GM04504 (cell line): ENCODE measurements at places on chromosomes 11 and 22.
A peak's percentile ranks its signal among the peaks of the same experiment; 100 is the strongest.

DNA sequence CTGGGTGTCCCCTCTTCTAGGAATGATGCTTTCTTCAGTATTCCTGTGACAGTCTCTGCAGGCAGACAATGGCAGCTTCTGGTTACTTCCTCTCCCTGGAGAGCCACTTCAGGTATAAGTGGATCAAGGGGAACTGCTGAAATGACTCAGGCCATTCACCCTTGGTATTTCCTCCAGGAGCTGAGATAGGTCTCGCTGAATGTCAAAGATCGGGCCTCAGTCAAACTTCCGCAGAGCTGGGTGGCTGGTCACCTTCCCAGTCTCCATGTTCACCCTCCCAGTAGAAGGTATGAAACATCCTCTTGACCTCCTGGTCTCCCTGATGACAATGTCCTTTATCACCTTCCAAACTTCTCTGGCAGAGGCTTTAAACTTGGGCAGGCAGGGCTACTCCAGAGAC is 1.8 kb upstream of the ANKK1 start:
- DNase-seq, result no peak

GRCh38 chr11:100902454-100903141 is 215.5 kb downstream of the ARHGAP42 start:
- no peak for DNase-seq

DNA sequence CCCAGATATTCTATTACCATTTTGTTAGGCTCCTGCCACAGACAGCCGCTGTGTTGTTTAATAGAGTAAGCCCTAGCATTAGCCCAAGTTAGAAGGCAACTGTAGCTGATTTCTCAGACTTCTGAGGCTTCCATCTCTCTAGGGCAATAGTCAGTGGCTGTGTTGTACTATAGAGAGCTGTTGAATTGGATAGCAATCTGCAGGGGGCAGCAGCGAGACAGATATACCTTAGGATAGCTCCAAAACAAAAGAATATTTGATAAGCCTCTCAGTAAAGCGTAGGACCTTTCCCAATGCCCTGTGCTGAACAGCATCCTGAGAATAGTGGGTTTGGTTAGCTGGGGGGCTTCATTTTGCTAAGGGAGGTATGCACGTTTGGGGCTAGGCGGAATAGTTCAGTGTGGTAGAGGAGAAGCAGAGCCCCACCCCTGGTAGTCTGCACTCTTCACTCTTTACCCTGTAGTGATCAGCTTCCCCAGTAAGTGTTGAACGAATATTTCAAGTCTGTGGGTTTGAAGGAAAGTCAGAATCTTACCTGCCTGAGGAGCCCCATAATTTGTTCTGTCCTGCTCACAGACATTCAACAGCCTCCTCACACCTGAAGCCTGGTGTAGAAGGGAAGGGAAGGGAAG is 515.1 kb downstream of the INSC start:
- no peak for DNase-seq

- DNase-seq, result no peak
These were observed 1502.7 kb downstream of the TBC1D22A start for GRCh38 chr22:48265000-48265625.

DNA sequence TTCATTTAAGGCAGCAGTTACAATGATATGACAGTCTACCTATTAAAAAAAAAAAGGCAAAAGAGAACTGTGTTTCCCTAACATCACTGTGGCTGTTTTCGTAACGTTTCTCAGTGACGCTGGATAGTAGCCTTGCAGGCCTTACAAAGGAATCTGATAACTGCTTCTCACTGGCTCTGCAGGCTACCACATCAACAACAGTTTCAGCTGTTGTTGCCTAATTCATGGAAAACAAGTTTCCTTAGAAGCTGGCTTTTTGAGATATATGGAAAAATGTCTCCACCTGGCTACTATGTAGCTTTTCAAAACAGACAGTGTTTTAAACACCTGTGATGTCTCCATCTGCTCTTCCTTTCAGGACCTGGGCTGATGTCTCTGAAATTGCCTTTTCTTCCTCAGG is 3.8 kb downstream of the OR51V1 start:
- DNase-seq, result no peak

DNA sequence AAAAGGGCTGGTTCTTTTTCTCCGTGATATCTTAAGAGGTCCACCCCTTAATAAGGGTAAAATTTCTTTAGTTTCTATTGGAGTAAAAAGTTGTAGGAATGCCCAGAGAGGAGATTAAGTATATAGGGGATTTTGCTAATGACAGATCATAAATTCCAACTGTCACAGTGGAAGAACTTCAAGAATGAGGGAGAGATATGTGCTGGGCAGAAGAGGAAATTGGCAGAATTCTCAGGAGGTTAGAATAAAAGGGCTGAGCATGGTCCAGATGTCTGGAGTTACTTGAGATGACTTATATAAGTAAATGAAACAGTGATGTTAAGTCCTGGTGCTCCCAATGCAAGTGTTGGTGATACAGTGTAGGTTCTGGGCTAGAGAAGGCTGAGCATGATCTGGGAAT is 417.6 kb upstream of the ARHGAP42 start:
- DNase-seq, result no peak

DNA sequence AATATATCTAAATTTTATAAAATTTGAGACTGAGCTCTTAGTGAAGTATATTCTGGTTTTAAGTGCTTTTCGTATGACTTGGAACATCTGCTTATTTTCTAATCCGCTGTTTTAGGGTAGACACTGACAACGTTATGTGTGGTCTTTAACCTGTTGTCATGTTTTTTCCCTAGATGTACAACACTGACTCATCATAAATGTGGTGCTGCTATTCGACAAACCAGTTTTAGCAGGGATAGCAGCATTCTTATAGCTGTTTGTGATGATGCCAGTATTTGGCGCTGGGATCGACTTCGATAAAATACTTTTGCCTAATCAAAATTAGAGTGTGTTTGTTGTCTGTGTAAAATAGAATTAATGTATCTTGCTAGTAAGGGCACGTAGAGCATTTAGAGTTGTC is 23.8 kb upstream of the HIKESHI start:
- DNase-seq, result no peak

DNA sequence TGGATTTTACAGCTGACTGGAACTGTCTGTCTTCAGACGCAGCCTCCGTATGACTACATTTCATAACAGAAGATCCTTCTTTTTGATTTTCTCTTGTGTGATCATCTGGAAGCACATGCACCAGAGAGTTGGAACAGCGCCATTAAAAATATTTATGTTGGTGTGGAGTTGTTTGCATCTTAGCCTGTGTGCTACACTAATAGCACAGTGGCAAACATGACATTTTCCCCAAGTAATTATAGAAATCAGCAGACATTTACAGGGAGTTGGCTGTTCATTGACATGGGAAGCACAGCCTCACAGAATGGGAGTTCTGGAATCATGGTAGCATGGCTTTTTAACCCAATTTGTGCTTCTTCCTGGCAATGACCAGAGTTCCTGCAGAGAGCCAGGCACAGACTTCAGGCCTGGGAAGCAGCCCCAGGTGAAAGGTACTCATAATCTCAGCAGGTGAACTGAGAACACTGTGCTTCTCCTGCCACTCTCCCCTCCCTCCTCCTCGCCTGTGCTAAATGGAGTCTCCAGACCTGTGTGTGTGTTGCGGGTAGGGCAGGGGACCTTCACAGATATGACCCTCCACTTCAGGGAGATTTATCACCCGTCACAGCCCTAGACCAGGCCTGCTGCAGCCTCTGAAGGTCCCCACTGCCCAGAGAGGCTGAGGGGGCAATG is 82.8 kb upstream of the PLET1 start:
- DNase-seq, result no peak

DNA sequence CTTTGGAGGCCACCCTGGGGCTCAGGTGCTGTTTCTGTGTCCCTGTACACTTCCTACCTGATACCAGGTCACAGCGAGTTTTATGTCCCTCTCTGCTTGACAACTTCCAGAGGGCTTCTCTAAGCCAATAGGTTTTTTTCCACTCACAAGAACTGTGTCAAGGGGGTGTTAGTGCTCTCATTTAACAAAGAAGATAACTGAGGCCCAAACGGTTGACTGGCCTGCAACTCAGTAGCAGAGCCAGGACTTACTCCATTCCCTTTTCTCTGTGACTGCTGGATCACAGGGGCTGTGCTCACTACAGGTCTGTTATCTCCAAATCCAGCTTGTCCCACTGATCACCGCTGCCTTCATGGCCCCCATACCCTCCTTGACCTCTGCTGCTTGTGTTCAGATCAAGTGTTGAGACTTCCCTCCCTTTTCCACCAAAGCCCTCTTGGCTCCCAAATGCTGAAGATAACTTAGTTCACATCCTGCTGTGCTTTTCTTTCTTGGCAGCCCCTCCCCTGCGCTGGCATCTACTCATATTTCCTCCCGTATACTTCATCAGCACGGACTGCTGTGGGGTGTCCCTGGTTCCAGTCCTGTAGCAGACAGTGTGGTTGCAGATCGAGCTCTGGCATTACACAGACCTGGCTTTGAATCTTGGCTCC is 41.3 kb downstream of the POU2F3 start:
- no peak for DNase-seq

DNA sequence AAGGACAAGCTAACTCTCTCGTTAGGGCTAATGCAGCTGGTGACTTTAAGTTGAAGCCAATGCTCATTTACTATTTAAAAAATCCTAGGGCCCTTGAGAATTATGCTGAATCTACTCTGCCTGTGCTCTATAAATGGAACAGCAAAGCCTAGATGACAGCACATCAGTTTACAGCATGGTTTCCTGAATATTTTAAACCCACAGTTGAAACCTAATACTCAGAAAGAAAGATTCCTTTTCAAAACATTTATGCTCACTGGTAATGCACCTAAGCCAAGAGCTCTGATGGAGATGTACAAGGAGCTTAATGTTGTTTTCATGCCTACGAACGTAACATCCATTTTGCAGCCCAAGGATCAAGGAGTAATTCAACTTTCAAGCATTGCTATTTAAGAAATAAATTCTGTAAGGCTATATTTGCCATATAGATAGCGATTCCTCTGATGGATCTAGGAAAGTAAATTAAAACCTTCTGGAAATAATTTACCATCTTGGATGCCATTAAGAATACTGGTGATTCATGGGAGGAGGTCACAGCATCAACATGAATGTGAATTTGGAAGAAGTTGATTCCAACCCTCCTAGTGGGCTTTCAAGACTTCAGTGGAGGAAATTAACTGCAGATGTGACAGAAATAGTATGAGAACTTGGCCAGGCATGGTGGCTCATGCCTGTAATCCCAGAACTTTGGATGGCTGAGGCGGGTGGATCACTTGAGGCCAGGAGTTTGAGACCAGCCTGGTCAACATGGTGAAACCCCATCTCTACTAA is 14.5 kb downstream of the XNDC1N start:
- peak; percentile 50 for DNase-seq

DNA sequence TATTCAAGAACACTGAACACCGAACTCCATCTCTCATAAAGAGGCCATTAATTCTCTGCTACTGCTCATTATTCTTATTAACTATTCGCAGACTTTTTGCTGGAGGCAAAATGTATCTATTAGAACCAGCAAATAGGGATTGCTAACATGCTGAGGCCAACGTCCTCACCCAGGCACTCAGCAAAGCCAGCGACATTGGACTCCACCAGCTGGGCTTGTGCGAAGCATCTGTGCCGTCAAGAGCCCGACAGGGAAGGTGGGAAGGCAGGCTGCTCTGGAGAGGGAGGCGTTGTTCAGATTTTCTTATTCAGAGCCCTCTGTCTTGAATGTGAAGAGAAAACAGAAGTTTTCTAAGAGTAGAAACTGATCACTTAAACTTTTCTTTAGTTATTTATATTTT is 615.6 kb upstream of the KIRREL3 start:
- no peak for DNase-seq

GRCh38 chr11:27395556-27396258 is 32.7 kb upstream of the CCDC34 start:
- DNase-seq, result no peak

GRCh38 chr11:134858783-134859480 is 446.9 kb upstream of the B3GAT1 start:
- no peak for DNase-seq

DNA sequence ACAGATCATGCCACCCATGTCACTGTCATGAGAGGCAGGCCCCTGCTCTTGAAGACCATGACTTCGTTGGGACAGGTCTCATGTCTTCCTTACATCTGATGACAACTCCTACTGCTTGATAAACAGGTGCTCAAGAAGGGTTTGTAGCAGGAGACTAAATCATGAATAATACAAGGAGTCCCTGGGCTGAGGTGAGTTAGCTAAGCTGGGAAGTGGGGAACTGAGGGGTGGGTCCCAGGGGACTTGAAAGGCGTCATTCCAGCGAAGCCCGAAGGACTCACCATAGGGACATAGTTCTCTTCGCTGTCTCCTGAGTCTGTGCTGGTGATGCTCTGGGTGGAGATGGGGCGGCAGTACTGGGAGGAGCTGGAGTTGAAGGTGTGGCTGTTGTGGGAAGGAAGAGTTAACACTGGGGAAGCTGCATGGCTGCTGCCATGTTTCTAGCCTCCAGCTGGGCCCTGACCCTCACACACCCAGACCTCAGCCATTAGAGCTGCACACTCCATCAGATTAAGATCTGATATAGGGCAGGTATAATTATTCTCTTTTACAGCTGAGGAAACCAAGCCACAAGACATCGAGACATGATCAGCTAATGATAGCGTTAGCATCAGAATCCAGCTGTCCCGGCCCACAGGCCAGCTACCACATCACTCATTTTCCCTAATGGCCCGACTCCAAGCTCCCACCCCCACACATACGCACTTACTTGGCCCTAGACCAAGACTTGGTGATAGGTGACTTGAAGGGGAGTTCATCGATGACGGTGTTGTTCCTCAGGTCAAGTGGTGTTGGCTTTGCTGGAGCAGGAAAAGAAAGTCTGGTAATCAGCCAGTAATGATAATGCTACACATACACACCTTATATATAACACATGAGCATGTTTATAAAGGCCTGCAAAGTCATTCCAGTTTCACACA is 32.9 kb downstream of the USP35 start:
- no peak for DNase-seq

GRCh38 chr11:67381244-67381972 is 8.0 kb upstream of the CLCF1 start:
- no peak for DNase-seq
